ENCODE measurements at places on chromosomes 6 and 20.
A peak's percentile ranks its signal among the peaks of the same experiment; 100 is the strongest.

DNA sequence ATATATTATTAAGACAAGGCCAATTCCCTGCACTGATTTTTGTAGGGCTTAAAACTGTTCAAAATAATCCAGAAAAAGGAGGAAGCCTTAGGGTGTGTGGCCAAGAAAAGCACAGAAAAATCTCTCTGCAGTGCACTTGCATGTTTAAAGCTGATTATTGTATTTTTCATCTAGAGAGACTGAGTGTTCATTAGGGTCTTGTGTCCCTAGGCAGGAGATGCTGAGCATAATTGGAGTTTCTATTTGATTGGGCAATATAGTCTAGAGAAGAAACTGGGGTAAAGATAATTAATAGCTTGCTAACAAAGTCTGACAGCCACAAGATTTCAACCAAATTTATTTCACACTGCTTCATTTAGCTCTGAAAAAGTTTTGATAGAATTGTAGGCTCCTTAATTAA is 2.4 kb downstream of the FLRT3 start:
- DNase-seq: no peak

DNA sequence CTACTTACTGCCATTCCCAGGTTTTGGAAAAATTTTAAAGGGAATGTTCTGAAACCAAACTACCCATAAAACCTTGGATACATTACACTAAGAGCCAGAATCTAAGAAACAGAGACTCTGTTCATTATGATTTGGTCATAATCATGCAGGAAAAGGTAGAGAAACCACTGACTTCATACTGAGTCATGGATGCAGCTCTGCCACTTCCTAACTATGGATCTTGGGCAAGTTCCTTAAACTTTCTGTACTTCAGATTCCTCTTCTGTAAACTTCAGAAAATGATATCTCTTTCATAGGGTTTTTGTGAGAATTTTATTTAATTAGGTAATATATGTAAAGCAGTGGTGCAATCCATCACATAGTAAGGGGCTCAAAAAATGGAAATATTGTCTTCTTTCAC is 20.0 kb downstream of the PLA2G7 start:
- no peak for DNase-seq

DNA sequence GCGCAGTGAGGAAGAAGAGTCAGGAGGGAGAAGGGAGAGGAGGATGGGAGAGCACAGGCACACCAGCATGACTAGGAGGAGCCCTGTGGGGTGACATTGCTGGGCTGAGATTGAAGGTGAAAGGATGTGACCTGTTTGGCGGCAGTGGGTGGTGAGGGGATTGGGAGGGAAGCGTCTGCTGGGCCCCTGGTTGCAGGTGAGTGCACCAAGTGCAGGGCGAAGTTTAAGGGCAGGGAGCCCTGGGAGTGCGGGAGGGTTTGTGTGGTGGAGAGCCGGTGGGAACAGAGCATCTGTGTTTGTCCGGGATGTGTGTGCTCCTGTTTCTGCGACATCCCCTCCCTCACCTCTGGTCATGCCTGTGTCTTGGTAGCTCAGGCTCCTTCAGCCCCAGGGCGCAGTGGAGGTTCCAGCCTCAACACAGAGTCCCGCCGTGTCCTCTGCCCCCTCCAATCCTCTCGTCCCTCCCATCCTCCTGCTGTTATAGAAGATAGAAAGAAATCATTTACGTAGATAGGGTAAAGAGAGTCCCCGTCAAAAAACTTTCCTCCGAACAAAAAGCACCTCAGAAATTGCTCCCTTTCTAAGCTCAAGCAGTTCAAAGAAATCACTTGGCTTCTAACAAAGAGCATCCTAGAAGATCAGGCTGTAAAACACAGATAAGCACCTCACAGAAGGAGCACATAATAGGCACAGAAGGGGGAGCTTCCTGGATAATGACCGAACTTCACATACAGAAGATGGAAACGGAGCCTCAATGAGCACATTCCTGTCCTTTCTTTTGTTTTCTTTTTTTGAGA is 25.0 kb downstream of the ULBP1 start:
- no peak for DNase-seq

DNA sequence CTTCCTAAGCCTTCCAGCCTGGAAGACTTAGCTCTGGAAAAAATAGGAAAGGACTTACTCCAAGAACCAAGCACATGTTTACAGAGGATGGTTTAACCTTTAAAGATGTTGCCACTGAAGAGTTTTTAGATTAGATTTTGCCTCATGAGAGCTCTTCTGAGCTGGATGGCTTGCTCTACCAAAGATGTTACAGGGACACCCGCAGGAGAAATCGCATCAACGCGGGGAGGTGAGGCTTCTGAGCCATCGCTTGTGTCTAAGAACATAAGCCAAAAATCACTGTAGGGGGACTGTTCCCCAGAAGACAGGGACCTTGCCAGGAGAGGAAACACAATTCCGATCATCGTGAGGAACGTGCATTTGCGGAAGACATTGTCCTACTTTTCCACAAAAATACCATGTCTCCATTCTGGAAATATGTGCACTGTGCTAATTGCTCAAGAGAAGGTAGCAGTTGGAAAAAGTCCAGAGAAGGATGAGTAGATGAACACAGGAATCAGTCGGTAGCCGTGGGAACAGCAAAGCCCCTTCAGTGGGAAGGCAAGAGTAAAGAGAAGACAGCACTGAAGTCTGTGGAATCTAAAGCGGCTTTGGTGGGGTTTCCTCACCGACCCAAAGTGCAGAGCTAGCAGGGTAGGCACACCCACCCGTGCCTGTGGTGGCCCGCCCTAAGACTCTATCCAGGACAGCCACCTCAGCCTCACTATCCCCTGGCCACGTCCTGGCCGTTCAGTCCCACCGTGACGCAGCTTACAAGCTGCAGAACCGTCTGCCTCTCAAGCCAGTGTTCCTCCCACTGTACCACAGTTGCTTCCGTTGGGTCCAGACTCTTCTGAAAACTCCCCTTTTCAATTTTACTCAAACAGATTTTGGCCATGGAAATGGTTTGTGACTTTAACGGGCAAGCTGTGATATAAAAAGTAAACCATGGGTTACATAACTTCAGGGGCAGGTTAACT is 334.8 kb downstream of the NRN1 start:
- no peak for DNase-seq

- DNase-seq: no peak
Observed at GRCh38 chr20:11540558-11540957, 377.1 kb upstream of the BTBD3 start.

GRCh38 chr6:151380848-151381205 is 10.5 kb downstream of the ZBTB2 start:
- DNase-seq: no peak

DNA sequence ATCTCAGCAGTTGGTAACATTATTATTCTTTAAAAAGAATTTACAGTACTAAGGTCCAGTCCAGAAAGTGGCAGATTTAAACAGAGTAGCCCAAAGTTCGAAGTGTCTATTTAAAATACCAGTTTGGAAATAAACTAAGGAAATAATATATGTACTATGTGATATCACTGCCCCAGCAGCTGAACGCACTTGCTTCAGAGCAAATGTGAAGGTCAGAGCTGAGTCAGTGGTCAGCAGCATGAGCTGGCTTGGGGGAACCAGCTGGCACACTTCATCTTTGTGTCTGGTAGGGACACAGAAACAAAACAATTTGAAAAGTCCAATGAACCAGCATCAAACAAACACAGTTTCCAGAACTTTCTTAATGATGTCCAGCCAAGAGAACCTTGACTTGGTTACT is 15.4 kb downstream of the TMEM14B start:
- DNase-seq: no peak

- DNase-seq: no peak
Observed at GRCh38 chr6:15255909-15256395, 10.1 kb downstream of the JARID2 start.

DNA sequence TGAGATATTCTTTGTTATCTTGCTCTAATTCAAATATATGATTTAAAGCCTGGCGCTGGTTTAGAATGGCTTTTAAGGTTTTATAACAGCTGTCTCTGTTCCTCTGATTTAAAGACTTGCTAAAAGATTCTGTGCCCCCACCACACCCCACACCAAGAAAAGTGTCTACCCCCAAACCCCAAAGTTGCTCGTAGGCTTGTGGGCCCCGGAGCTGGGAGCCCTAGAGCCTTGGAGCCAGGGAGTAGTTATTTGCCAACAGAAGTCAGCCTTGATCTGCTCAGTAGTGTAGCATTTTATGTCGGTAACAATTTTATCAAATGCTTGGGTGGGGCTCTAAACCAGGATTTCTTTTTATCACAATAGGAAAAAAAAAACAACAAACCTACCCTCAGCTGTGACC is 105.2 kb upstream of the TRAF3IP2 start:
- no peak for DNase-seq

DNA sequence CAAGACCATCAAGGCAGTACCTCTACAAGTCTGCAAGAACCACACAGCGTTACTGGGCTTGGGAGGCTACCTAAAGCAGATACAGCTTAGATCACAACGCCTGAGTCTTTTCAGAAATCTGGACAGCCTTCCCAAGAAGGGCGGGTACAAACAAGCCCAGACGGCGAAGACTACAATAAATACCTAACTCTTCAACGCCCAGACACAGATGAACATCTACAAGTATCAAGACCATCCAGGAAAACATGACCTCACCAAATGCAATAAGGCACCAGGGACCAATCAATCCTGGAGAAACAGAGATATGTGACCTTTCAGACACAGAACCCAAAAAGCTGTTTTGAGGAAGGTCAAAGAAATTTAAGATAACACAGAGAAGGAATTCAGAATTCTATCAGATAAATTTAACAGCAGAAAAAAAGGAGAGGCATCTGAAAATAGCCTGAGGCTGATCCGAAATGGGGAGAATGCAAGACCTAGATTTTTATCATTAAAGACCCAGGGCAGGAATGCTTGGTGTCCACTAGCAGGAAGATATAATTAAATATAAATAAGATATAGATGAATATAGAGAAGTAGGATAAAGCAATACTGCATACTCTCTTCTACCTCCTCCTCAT is 131.7 kb upstream of the COL21A1 start:
- DNase-seq: no peak

DNA sequence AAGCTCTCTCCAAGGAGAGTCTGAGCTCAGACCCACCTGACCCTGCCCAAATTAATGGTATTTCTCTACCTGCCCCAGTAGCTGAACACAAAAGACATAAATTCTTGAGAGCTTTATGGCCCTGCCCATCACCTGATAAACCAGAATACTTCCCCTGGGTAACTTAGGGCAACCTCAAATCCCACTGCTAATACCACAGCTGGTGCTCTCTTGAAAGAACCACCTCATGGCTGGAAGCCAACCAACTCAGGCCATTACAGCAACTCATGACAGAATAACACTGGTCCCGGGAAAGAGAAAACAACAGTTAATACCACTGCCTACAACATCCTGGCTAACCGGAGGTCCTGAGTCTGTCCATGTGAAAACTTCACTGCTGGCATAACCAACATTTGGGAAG is 328.6 kb downstream of the NKAIN2 start:
- DNase-seq: no peak

DNA sequence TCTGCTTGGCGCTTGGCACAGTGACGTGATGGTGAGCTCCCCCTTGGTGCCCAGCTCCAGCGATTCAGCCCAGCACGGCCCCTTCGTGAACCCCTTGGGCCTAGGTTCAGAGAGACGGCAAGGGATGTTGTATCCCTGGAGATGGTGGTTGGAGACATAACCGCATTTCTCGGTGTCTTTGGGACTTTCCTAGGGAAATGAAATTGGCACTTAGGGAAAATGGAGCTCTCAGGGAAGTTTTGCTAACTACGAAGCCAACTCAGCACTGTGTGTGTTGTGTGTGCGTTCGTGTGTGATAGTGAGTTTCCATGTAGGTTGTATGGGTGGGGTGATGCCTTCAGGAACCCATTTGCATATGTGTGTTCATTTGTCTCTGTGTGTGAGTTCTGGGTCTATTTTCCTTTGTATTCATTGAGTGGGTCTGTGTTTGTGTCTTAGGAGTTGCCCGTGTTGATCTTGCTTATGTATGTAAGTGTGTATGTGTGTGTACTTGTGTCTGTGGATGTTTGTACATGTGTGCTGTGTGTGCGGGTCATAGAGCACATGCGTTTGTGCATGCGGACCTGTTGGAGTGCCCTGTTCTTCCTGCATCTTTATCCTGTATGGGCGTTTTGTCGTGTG is 46.4 kb downstream of the HNF4A start:
- DNase-seq: no peak

- DNase-seq: peak; percentile 70
Observed at GRCh38 chr6:149963462-149964307, at the start of gene ULBP1. TSS of gene ULBP1 (plus strand) at chr6:149963943. CDS start at chr6:149964050, 107 bp downstream.

DNA sequence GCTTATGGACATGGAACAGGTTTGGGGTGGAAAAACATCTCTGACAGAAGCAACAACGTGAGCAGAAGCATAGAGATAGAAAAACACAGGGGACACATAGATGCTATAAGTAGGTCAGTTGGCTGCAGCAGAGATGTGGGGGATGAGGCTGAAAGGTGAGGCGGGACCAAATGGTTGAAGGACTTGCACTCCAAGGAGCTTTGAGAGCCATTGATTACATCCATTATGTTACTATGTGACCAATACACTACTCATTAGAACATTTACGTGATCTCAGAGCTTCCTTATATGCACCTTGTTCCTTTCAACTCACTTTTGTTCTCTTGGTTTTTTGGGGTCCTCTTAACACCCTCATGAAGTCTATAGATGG is 47.9 kb upstream of the TTPAL start:
- no peak for DNase-seq

DNA sequence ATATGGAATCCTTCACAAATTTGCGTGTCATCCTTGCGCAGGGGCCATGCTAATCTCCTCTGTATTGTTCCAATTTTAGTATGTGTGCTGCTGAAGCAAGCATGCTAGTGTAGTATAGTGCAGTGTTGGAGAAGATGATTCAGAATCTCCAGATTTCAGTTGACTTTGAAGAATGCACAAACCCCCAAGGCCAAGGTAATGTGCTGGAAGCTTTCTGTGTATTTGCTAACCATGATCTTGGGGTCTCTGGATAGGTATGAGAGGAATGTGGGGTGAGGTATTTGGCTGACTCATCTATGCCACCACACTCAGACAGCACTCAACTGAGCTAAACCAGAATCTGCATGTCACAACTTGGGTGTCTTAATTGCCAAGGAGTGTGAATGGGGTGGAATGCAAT is 42.6 kb upstream of the DEK start:
- no peak for DNase-seq

GRCh38 chr6:130966344-130966980 is 96.6 kb downstream of the EPB41L2 start:
- DNase-seq: no peak

- no peak for DNase-seq
Observed at GRCh38 chr20:227439-228105, 514 bp downstream of the DEFB129 start.

- no peak for DNase-seq
Observed at GRCh38 chr6:41159415-41160082, 3.4 kb downstream of the TREM2 start.

Data from CD4-positive, alpha-beta T cell treated with Interleukin-2 at 100 ng/mL for 4 hours (primary cell).